AG04449 (cell line): ENCODE measurements at places on chromosomes 13 and 19.
A peak's percentile ranks its signal among the peaks of the same experiment; 100 is the strongest.

- DNase-seq = no peak
These were observed 58.0 kb downstream of the MAP4K1 start for GRCh38 chr19:38559428-38560401.

DNA sequence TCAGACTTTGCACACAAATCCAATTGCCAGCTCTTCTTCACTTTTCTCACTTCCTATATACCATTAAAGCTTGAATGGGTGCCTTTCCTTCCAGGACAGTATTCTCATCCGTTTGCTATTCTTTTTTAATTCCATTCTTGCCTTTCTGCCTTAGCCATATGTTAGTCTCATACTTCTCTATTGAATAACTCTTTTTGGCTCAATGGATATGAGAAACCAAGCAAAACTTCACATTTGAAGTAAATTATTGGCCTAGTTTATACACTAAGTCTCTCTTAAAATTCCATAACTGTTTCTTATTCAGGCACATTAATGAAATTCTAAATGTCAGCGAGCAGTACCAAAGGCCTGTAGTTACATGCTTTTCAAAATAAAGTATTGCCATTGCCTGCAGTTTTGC is 129.6 kb upstream of the FRY start:
- DNase-seq = no peak

DNA sequence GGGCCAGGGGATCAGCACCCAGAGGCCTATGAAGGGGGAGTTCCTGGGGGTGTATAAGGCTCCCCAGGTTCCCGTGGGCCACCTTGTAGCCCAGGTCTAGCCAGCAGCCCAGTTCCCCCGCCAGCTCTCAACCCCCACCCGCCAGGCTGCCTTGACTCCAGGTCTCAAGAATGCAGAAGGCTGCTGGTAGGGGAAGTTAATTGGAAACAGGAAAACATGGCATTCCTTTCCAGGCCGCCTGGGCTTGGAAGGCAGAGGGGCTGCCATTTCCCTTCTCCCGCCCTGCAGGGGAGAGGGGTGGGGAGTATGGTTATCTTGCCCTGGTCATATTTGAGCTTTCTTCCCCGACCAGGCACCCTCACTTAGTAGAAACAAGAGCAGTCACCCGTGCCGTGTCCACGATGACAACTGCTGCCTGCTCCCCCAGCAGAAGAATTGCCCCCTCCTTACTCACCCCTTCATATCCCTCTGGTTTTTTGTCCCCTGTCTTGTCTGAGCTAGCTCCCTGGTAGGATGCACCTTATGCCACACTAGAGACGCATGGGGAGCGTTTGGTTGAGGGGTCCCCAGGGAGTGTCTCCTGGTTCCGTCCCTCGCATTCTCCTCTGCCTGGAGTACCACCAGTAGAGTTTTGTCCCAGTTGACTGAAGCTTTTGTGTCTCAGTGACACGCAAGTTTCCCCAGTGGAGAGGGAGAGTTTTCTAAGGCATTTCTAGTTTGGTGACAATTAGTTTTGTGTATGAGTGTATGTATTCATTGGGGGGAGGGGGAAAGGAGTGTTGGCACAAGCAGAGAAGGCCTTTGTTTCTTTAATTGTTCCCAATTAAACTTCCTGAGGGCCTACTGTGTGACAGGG is 4.5 kb downstream of the BICRA start:
- DNase-seq = no peak

DNA sequence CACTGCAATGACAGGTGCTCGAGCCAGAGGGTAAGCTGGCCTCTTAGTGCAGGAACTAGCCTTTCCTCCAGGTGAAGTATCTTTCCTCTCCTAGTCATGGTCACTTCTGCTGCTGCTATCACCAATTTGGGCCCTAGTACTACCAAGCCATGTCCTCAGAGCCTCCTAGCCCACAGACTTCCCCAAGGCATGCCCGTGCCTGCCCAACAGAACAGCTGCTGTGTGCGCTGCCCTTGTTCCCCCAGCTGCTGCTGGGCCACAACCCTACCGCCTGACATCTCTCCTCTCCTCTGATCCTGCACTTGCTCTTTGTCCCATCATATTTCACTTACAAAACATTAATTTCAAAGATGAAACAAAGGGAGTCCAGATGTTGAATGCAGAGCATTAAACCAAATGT is 168.5 kb upstream of the FREM2 start:
- DNase-seq = no peak

GRCh38 chr13:76293346-76293745 is 592.9 kb downstream of the KCTD12 start:
- DNase-seq = no peak

DNA sequence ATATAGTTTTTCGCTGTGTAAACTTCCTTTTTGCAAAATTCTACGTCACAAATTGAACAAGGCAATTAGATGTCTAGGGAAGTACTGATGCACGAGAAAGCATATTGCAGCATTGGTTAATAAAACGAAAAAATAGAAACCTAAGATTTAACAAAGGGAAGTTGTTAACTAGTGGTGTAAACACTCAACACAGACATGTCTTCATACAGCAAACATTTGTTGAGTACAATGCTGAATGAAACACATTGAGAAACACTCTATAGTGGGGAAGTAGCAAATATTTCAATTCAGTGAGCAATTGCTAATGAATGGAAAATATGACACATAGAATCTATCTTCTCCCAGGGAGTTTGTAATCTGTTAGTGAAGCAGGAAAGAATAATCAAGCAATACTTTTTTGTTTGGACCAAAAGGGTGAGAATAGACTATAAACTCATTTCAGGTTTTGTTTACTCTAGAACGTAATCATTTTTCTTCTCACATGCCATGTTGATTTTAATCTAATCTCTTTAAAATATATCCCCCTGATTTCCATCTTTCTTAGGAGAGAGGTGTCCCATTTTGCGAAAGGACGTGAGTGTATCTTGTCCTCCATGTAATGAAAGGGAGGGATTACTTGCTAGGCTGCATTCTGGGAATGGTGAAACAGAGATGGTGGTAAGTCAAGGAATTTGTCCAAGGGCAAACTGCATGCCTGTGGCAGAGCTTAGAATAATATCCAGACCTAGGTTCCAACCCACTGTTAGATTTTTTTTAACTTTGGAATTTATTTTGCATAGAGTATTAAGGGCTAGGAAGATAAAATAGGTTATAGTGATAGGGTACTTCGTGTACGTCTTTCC is 1.7 kb upstream of the ANKRD10 start:
- DNase-seq = peak; percentile 71

DNA sequence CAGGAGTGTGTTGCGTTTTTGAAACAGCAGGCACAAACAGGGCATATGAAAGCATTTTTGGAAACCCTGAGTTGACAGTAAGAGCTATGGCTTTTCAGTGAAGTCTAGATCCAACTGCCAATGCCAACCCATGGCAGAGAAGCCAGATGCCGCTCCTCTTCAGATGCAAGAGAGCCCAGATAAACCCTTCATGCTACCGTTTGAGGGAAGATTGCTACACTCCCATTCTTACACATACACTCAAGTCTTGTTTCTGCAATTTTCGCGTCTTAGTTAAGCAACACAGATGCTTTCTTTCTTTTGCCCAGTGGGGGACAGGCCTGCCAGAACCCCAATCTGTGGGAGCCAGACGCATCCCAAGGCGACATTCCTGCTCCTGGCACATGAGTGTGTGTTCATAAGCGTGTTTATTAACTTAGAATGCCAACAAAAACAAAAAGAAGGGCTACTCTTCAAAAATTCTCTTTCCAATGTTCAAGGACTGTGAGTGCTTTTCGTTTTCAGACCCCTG is 10.4 kb downstream of the BORCS8 start:
- DNase-seq = no peak

DNA sequence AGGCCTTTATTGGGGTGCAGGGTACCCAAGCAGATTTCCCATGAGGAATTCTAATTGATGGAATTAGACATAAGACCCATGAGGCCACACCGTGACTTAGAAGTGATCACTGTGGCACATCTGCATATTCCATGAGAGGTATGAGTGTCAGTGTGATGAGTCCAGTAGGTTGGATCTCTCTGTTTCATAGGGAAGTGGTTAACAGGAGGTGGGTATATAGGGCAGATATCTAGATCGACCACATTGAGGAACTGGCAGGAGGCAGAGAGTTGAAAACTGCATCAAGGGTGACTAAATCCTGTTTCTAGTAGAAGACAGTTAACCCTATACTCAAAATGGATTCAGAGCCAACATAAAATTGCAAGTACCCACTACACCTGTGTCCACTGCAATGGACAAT is 68.6 kb upstream of the MIR17HG start:
- no peak for DNase-seq

GRCh38 chr19:58516964-58517833 is 2.4 kb downstream of the ZBTB45 start:
- DNase-seq = no peak

- no peak for DNase-seq
These were observed 108.6 kb downstream of the AKAP11 start for GRCh38 chr13:42380420-42381164.

DNA sequence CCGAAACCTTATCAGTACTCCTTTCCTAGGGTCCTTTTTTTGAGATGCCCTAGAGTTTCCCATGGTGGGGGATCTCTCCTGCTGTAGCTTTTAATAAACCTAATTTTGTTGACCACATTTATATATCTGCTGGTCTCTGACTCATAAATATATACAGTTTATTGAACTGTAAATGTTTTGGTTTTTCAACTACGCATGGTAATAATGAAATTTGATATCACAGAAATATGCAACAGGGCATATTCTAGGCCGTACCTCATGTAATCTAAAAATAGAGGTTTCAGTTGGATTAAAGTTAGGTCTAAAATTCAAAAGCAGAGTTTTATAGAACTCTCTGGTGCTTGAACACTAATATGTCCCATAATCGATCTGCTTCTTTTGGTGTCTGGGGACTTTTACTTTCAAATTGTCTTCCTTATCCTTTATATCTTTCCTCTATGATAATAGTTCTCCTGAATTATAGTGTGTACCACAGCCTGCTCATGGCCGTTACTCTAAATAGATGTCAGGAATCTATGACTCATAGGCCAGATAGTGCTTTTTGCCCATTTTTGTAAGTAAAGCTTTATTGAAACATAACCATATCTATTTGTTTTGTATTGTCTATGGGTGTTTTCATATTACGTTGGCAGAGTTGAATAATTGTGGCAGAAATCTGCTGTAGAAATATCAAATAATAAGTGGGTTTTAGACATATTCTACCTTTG is 324.8 kb upstream of the PCDH9 start:
- no peak for DNase-seq

- DNase-seq = no peak
These were observed 24.9 kb downstream of the NFILZ start for GRCh38 chr19:8655340-8655709.

DNA sequence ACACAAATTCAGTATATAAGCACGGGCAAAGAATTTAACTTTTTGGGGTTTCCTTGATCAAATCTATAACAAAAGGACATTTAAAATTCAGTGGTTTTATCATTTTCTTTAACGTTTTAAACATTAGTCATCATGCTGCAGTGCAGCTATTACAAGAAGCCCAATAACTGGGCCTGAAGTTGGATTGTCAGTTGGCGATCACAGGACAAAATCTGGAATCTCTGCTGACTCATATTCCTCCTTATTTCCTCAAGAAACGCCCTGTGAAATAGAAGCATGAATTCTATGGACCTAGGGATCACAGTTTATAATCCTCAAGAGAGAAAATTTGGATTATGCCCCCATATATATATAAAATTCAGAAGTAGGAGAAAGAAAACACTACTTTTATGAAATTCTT is 971.6 kb upstream of the MIR17HG start:
- DNase-seq = no peak

DNA sequence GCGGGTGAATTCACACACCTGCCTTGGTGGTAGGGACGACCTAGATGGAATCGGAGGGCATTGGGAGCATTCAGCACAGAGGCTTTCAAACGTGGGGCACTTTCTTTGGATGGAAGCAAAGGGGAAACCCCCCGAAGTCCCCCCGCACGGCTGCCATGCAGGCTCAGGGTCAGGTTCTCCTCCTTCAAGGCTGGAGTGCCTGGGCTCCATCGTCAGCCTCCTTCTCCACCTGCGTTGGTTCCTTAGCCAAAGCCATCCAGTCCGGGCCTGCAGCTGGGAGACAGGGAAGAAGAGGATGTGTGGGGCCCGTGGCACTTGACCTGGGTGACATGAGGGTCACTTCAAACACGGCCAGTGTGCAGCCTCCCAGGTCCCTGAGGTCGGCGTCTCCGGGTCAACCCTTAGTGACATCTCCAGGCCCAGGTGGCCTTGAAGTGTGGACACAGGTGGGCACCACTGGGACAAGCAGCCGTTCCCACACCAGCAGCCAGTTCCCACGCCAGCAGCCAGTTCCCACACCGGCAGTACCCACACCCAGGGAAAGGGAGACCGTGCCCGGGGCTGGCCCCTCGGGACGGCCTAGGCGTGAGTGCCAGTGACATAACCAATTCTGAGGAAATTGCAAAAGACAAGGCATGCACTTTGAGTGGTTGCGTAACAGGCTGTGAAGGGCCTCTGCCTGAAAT is 116.0 kb downstream of the SOX1 start:
- DNase-seq = no peak

DNA sequence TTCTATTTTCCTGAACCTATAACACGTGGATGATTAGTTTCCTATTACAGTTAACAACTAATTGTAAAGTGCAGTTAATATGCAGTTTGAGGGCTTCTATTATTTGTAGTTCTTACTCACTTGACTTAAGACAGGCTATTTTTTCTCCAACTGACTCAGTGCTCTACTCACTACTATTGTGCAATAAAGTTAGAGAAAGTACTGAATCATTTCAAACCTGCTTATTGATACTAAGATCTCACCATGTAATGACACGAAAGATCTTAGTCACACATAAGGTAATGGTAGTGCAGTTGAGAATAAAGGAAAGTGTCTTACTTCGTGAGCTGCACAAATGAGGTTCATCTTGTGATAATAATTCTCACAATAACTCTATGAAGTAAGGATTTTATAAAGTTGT is 22.8 kb upstream of the ITM2B start:
- peak; percentile 36 for DNase-seq

DNA sequence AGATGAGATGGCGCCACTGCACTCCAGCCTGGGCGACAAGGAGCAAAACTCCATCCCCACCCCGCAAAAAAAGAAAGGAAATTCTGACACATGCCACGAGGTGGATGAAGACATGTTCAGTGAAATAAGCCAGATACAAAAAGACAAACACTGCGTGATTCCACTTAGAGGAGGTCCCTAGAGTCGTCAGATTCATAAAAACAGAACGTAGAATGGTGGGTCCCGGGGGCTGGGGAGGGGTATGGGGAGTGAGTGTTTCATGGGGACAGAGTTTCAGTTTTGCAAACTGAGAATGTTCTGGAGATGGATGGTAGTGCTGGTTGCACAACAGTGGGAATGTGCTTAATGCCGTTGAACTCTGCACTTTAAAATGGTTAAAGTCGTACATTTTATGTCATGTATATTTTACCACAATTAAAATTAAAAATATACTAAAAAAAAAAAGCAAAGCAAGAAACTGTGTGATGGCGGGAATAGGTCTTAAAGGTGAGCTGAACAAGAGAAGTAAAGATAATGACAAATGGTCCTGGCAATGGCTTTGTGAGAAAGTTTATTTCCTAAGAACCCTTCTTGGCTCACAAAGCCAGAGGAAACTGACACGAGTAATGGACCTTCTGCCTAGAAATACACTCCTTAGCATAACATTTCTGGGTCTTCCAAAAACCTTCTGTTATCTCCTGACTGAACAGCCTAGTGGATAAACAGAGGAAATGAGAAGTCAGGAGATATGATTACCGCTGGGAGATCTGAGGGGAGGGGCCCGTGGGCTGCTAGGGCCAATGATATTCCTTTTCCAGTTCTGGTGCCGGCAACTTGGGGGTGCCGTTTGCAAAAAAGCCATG is 4.2 kb upstream of the SPC24 start:
- DNase-seq = no peak

GRCh38 chr19:48925240-48925843 is 8.2 kb upstream of the DHDH start:
- DNase-seq = peak; percentile 73

GRCh38 chr13:99993660-99994637 is 12.4 kb downstream of the ZIC2 start:
- no peak for DNase-seq
